GM12891 (cell line): ENCODE measurements at places on chromosomes 7 and 10.

DNA sequence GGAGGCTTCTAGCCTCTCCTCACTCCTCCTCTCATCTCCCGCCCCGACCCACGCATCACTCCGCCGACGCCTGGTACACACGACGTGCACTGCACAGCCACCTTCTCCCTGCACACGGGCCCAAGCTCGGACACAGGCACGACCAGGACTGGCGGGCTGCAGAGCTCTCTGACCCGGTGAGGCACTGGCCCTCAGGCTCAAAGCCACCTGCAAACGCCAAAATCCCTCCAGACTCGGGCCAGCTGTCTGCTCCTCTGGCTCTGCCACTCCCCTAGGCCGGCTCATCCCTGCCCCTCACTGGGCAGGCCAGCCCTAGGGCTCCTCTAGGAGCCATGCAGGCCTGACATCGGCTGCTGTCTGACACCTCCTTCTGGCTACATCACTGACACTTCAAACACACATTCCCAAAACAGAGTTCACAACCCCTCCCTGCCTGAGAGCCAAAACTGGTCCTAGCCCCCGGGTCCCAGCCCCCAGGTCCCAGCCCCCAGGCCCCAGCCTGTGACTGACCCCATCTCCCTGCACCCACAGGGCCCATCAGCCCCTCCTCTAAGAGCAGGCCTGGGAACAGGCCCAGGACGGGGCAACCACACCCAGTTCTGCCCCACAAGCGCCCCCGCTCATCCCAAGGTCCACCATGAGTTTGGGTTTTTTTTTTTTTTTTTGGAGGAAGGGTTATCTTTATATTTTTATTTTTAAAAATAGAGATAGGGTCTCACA, 35.1 kb downstream of the MAD1L1 start:
- no peak for DNase-seq

DNA sequence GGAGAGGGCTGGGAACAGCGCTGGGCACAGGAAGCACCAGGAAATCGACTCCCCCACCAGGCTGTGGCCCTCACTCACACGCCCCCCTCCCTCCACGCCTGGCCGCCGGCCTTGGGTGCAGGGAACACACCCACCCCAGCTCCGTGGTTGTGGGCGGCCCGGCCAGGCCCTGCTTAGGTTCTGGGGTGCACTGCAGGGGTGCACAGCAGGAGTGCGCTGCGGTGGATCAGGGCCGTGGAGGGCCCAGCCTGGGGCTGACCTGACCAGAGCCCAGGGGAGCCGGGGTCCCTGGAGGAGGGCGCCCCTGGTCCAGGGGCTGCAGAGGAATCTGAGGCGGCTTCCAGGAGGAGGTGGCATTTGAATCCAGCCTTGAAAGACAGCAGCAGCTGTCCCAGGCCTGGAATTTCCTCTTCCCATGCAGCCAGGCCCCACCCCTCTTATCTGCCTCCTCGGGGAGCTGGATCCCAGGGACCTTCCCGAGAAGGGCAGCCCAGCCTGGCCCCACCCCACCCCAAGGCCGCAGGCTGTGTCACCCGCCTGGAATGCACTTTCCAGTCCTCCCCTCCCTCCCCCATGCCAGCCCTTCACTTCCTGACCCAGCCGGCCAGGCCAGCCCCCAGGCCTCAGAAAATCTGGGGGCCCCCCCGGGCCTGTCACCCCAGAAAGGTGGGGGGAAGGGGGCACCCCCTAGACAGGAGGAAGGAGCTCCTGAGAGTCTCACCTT, 18.4 kb upstream of the PDGFA start:
- DNase-seq, result no peak

GRCh38 chr7:761101-761500, 34.0 kb upstream of the PRKAR1B start:
- no peak for DNase-seq

GRCh38 chr7:30149640-30150272, 15.0 kb downstream of the MTURN start:
- DNase-seq, result no peak

DNA sequence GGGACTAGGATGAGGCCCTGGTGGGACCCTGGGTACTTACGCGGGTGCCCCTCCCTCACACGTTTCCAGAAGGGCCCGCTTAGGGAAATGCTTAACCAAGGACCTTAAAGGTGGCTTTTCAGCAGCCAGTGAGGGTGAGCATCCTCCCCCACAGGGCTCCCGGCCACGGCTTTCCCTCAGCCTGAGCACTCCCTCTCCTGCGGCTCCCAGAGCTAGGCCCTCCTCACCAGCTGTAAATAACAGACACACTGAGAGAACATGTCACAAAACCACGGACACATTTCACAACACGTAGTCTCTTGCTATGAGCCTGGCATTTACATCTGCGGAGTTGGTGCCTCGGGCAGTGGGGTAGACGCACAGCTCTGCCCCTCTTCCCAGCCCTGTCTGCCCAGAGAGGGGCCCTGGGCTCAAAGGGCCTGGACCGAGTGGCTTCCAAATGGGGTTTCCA, 25.2 kb downstream of the GRID1 start:
- DNase-seq, result no peak

DNA sequence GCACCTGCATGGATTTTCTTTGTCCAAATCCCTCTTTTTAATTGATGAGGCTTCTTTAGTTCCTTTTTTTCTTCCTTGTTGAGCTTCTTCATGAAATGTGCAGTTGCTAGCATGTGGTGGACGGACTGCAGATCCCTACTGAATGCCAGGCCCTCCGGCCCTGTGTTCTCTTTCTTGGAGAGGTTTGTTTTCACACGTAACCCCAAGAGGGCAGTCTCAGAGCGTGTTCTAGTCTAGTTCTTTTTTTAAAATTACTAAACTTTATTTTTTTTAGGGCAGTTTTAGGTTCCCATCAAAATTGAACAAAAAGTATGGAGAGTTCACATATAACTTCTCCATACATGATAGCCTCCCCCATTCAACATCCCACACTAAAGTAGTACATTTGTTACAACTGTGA, 190.0 kb downstream of the CFTR start:
- no peak for DNase-seq

GRCh38 chr7:21469894-21470293, 42.0 kb downstream of the SP4 start:
- no peak for DNase-seq

GRCh38 chr7:70596598-70596913, 535.4 kb upstream of the GALNT17 start:
- no peak for DNase-seq

- no peak for DNase-seq
Measured at GRCh38 chr7:132897093-132897687, 184.7 kb downstream of the CHCHD3 start.

GRCh38 chr10:114713525-114714090, 55.5 kb upstream of the ABLIM1 start:
- no peak for DNase-seq

DNA sequence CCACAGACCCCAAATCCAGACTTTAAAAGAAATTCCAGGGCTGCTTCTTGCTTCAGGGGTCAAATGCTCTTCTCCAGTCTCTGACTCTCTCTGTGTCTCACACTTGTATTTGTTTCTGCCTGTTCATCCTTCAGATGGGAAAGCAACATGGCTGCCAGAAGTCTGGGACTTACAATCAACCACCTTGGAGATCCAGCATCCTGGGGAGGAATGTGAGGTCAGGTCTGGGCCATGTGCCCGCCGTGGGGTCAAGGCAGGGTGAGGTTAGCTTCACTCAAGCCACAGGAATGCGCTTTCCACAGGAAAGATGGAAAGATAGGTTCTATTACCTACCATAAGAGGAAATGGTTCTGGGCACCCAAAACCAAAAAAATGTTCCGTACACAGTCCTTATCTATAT, 34.3 kb upstream of the NPVF start:
- no peak for DNase-seq

DNA sequence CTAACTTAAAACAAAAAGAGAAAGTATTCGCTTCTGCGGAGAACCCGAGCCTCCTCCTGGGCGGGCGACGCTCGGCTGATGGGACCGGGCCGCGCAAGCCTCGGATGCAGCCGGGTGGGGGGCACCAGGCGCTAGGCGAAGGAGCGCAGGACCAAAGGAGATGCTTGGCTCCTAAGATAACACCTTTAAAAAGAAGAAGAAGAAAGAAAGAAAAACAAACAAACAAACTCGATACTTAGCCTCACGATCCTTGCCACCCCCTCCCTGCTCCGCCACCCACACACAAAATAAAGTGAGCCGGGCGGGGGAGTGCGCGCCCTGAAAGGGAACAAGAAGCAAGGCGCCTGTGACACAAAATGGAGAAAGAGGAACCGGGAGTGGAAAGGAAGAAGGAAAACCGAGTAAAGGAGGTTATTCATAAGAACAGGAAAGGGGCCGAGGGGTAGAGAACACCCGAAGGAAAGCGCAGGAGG, 34.0 kb upstream of the EBLN1 start:
- DNase-seq, result peak; percentile 46

- DNase-seq, result no peak
Measured at GRCh38 chr10:59917922-59918321, 11.6 kb upstream of the CCDC6 start.

DNA sequence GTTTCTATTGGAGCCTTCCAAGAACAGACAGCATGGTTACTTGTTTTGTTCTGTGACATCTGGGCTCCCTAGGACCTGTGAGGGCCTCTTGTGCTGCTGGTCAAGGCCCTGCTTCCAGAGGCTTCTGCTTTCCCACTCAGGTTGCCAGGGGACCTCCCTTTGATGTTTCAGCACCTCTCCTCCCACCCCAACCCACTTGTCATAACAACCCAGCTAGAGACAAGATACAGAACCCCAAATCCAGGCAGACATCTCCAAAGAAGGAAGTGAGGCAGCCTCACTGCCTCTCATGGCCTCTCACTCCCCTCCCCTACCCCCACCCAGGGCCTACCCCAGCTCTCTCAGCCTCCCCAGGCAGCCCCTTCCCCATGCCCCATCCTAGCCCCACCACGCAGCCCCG, 11.3 kb downstream of the NFKB2 start:
- no peak for DNase-seq

GRCh38 chr7:134928554-134928953, 57.8 kb upstream of the AGBL3 start:
- DNase-seq, result no peak

DNA sequence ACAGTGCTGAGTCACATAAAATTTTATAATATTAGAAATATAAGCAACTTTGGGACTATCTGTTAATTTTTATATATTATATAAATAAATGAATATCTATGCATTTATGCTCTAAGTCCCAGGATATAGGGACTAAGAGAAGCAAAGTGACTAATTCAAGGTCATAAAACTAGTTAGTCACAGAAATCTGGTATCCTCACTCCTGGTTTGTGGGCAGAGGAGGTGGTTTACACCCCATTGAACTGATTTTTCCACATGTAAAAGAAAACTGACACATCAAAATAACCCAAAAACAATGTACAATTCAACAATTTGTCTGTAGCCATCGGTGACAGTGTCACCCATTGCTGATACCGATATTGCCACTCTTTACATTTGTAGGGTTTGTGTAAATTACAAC, 3.0 kb downstream of the PCLO start:
- DNase-seq, result no peak

- no peak for DNase-seq
Measured at GRCh38 chr10:50885097-50885859, at the start of gene A1CF. A1CF (minus strand) TSS chr10:50885627; CDS start chr10:50859940, 25,687 bp downstream.

GRCh38 chr7:74474271-74474865, 20.7 kb downstream of the GTF2IRD1 start:
- DNase-seq, result no peak

- DNase-seq, result no peak
Measured at GRCh38 chr7:86137343-86137742, 506.4 kb upstream of the GRM3 start.

- DNase-seq, result no peak
Measured at GRCh38 chr7:146449625-146450024, 333.0 kb downstream of the CNTNAP2 start.

GRCh38 chr10:124551097-124551496, 89.5 kb downstream of the LHPP start:
- no peak for DNase-seq

GRCh38 chr7:120718361-120718760, 139.6 kb downstream of the TSPAN12 start:
- DNase-seq, result no peak

DNA sequence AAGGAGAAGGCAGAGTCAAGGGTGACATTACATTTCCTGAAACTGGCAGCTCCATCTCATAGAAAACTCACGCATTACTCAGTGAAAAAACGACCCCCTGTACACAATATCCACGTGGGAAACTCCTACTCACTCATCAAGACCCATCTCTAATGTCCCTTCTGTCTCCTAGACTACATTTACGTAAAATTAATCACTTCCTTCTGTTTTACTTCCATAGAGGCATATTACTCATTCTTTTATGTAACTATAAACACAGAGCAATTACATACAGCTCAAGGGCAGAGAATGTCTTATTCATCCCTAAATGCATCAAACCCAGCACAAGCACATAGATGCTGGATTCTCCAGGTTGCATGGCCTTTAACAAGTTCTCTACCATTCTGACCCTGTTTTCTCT, 281.8 kb downstream of the KCNMA1 start:
- DNase-seq, result no peak

- no peak for DNase-seq
Measured at GRCh38 chr7:149715476-149715875, 57.9 kb downstream of the ZNF467 start.

- no peak for DNase-seq
Measured at GRCh38 chr7:150823043-150823442, 22.5 kb downstream of the TMEM176A start.

DNA sequence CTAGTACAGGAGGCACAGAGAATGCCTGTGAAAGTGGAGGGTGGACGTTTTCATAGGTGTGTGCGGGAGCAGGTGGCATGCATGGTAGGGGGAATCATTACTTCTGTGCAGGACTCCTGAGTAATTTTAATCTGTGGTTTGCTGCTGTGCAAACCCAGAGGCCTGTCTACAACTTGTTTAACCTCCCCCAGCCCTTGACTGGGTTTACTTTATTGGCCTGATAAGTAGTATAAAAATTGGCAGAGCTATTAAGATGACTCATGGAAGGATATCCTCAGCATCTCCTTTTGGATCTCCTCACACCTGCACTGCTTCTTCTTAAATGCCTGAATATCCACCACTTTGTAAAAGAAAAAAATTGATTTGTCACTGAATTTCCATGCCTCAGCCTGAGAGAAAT, 104.8 kb downstream of the AUTS2 start:
- no peak for DNase-seq

- no peak for DNase-seq
Measured at GRCh38 chr10:112510384-112510783, 63.4 kb downstream of the VTI1A start.

DNA sequence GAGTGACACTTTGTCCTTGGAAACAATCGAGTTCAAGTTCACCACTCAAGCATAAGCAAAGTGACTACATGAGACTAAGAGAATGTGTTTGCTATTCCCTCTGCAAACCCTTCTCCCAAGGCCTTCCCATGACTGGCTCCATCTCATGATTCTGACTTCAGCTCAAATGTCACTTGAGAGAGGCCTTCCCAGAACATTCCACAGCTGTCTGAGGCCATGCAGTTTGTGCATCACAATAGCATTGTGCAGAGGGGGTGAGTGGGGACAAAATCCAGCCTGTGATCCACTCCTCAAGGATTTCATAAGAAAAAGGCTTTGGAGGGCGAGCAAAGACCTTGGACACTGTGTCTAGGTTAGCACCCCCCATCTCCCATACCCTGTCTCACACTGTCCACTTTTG, 6.9 kb upstream of the LRMDA start:
- DNase-seq, result no peak
